Glutamatergic neuron (in vitro differentiated cells): ENCODE measurements at places on chromosomes 6 and 20. TPM values are rescaled to one million over a fixed set of nuclear protein-coding genes. Genes with fewer than 3 reads are reported as not detected.

DNA sequence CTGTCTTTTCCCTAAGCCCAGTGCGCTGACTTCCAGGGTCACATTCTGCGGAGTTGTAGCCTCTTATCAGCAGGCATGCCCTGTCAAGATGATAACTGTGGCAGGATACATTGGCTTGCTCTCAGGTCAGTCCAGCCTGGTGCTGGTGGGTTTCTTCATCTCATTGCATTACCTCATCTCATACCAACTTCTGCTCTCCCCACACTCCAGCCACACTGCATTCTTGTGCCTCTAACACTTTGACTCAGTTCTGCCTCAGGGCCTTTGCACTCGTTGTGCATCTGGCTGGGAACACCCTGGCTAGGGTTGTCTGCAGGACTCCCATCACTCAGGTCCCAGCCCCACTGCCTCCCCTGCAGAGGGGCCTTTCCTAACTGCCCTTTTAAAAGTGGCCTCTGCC, 110.3 kb upstream of the BACH2 start:
- no peak overlapping the region for H3K27ac ChIP-seq
- peaks cover 9% of the 10 kb centered on the region for H3K4me1 ChIP-seq
- DNase-seq, result no peak
- no peak overlapping the region for H3K4me3 ChIP-seq

DNA sequence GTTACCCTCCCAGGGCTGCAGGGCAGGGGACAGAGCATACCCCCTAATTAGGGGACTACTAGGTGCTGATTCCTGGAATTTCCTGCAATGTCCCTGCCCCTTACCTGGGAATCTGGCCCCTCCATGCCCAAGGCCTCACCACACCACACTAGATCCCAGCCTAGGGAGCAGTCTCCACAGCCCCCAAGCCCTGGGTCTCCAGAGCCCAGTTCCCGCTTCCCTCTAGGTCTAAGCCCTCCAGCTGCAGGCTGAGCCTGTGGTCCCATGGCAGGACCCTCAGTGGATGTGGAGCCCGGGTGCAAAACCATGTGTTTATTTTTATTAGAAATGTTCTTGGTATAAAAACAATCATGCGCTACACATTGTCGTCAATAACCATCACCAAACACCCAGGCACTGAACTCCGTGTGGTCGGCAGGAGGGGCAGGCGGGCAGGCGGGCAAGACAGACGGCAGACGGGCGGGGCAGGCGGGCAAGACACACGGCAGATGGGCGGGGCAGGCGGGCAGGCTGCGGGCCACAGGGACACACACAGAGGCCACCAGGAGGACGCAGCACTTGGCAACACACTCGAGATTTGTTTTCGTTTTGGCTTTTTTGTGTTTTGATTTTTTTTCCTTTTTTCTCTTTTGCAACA, 124.2 kb downstream of the GRM4 start:
- peaks cover 15% of the 10 kb centered on the region for H3K36me3 ChIP-seq
- peak; percentile 6 for DNase-seq
- H3K27me3 ChIP-seq, result peaks cover 19% of the 10 kb centered on the region
- peaks cover 6% of the 10 kb centered on the region for H3K4me1 ChIP-seq

- no peaks in the 10 kb centered on the region for H3K27me3 ChIP-seq
- DNase-seq, result no peak
- H3K4me1 ChIP-seq, result no peaks in the 10 kb centered on the region
- H3K36me3 ChIP-seq, result no peaks in the 10 kb centered on the region
- H3K4me3 ChIP-seq, result no peak overlapping the region
Observed at GRCh38 chr6:124879110-124879991, 82.9 kb upstream of the RNF217 start.

- no peak overlapping the region for H3K4me3 ChIP-seq
- H3K4me1 ChIP-seq, result no peaks in the 10 kb centered on the region
Observed at GRCh38 chr6:124967444-124967843, 5.2 kb downstream of the RNF217 start.

- H3K27ac ChIP-seq, result no peak overlapping the region
- H3K4me3 ChIP-seq, result no peak overlapping the region
Observed at GRCh38 chr6:155207223-155207622, 56.6 kb upstream of the CLDN20 start.

Gene PTK6
- 0.17 TPM for total RNA-seq

- peaks cover 14% of the 10 kb centered on the region for H3K4me1 ChIP-seq
- no peaks in the 10 kb centered on the region for H3K36me3 ChIP-seq
- DNase-seq, result no peak
- no peak overlapping the region for H3K4me3 ChIP-seq
Observed at GRCh38 chr6:150723857-150724256, 124.2 kb downstream of the PLEKHG1 start.

Gene PTPRT
- 1.9 TPM for total RNA-seq

Gene DAAM2
- total RNA-seq, result 0.59 TPM

DNA sequence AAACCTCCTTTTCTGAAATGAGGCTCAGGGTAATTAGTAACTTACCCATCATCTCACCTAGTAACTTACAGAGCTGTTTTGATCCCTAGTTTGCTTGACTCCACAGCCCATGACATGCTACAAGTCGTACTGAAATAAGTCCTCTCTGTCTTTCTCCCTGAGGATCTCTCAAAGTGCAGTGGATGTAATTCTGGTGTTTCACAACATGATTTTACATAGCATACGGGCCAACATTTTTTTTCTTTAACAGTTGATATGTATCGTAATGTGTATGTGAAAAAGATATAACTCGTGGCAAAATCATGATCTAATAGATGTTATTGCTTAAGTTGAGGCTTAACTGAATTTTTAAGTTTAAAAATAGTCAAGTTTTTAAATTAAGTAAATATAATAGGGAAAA, 45.0 kb downstream of the TSHZ2 start:
- DNase-seq, result no peak
- peaks cover 9% of the 10 kb centered on the region for H3K36me3 ChIP-seq
- peaks cover 8% of the 10 kb centered on the region for H3K27me3 ChIP-seq
- H3K4me3 ChIP-seq, result no peak overlapping the region
- H3K27ac ChIP-seq, result no peak overlapping the region

GRCh38 chr20:7226156-7226555, 458.7 kb downstream of the BMP2 start:
- H3K4me3 ChIP-seq, result no peak overlapping the region
- H3K27ac ChIP-seq, result peak overlapping the region; percentile 88
- peaks cover 5% of the 10 kb centered on the region for H3K27me3 ChIP-seq
- peaks cover 10% of the 10 kb centered on the region for H3K36me3 ChIP-seq
- DNase-seq, result peak; percentile 66

Gene NRSN1
- 5.7 TPM for total RNA-seq

Gene THBD
- total RNA-seq, result not detected

- H3K4me3 ChIP-seq, result peak overlapping the region; percentile 92
- peaks cover 32% of the 10 kb centered on the region for H3K4me1 ChIP-seq
- H3K27me3 ChIP-seq, result peaks cover 6% of the 10 kb centered on the region
- H3K27ac ChIP-seq, result peak overlapping the region; percentile 99
- peak; percentile 70 for DNase-seq
- H3K36me3 ChIP-seq, result peaks cover 4% of the 10 kb centered on the region
Observed at GRCh38 chr6:161273274-161273751, 548 bp downstream of the AGPAT4 start.

- H3K27ac ChIP-seq, result no peak overlapping the region
- H3K27me3 ChIP-seq, result no peaks in the 10 kb centered on the region
- no peak for DNase-seq
- H3K4me3 ChIP-seq, result no peak overlapping the region
Observed at GRCh38 chr6:114556846-114557488, 214.1 kb upstream of the HS3ST5 start.

- H3K27me3 ChIP-seq, result no peaks in the 10 kb centered on the region
- H3K27ac ChIP-seq, result no peak overlapping the region
- no peak for DNase-seq
- no peaks in the 10 kb centered on the region for H3K4me1 ChIP-seq
- no peaks in the 10 kb centered on the region for H3K36me3 ChIP-seq
Observed at GRCh38 chr6:130520221-130520620, 154.4 kb downstream of the TMEM200A start.
